ENCODE measurements at places on chromosomes 12 and 14.
A peak's percentile ranks its signal among the peaks of the same experiment; 100 is the strongest.

GRCh38 chr12:2645460-2645859 is 149.3 kb upstream of the FKBP4 start:
- no peak for DNase-seq

DNA sequence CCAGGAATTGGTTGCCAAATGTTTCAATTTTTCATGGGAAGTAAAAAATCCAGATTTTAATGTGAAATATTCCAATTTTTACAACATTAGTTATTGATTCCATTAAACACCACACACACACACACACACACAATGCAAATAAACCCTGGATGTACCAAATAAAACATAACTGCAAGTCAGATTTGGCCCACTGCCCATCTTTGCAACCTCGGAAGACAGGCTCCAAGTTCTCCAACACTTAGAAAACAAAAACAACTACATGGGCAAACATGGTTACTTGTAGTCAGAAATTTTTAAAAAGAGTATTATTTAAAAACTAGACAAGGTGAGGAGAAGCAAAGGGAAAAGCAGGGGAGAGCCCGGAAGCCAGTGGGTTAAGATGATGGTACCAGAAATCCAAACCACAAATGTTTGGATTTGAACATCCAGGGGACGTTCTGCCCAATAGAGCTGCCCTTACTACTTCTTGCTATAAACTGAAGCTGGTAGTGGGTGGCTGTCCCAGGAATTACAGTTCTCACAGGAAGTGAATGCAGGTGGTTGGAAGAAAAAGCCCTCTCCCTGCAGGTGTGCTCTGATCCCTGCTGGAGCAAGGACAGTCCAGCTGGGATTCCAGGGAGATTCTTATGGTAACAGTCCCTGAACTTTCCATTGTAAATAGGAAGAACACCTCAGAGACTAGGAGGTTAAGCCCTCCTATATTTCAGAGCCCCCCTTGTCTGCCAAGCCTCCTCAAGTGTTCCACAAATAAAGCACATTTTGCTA is 111.7 kb downstream of the SLC25A21 start:
- peak; percentile 41 for DNase-seq

DNA sequence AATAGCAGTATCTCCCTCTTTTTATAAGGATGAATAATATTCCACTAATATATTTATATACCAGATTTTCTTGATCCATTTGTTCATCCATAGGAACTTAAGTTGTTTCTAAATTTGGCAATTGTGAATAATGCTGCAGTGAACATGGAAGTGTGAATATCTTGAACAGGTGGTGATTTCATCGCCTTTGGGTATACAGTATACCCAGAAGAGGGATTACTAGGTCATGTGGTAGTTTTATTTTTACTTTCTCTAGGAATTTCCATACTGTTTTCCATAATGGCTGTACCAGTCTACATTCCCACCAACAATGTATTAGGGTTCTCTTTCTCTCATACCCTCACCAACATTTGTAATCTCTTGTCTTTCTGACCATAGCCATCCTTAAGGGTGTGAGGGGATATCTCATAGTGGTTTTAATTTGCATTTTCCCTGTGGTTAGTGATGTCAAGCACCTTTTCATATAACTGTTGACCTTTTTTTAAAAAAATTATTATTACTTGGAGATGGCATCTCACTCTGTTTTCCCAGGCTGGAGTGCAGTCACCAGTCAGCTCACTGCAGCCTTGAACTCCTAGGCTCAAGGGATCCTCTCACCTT is 20.5 kb downstream of the PPHLN1 start:
- no peak for DNase-seq

DNA sequence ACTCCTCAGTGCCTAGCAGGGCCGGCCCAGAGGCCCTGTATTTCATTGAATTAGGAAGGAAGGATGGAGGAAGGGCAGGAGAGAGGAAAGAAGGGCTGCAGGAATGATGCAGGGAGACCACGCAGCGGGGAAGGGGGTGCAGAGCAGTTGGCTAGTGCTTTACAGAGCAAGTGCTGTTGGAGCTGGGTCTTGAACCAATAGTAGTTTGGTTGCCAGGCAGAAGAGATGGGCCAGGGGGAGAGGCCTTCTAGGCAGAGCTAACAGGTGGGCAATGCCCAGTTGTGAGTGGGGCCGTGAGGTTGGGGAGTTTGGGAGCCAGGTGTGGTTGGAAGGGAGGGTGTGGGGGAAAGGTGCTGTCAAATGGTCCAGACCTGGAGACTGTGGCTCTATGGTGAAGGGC is 39.1 kb upstream of the SRSF5 start:
- DNase-seq: no peak

DNA sequence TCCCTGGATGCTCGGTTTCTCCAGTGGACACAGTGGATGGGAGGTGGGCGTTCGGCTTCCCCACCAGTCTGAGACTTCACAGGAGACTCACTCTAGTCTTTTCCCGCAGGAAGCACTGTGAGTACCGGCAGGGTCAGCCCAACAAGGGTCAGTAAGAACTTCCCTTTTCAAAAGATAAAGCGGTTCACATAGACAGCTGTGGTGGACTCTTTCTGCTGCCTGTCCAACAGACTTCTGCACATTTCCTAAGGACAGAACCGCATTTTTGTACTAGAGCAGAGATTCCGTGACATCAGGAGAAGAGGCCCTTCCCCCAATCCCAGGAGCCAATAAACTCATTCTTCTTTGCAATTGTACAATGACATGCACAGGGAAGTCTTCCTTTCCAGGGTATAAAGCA is 10.4 kb downstream of the LTBR start:
- DNase-seq: no peak

GRCh38 chr12:104026841-104027599 is 23.0 kb downstream of the GLT8D2 start:
- no peak for DNase-seq

- no peak for DNase-seq
Observed at GRCh38 chr12:75660107-75660530, 148.7 kb upstream of the KRR1 start.

Measured in DMS53 (cell line).